ENCODE measurements at places on chromosomes 5 and 9.

DNA sequence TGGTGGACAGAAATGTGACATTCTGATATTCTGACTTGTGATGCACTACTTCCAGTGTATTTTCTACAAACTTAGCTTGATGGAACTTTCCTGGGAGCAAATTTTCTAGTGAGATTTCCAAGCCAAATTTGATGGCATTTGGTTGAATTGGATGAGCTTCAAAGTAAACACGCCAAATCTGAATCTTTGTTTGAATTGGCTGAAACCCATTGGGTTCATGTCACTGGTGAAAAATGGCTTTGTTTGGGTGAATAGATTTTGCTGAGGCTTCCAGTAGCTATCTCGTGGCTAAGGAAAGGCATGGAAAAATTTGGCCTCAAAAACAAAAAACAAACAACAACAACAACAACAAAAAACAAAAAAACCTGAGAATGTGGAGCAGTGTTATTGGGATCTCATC is 271.1 kb upstream of the RPS23 start:
- H3K36me3 ChIP-seq: no peaks in the 10 kb centered on the region
- no peak for DNase-seq
- no peaks in the 10 kb centered on the region for H3K4me1 ChIP-seq
- H3K4me3 ChIP-seq: no peak overlapping the region

DNA sequence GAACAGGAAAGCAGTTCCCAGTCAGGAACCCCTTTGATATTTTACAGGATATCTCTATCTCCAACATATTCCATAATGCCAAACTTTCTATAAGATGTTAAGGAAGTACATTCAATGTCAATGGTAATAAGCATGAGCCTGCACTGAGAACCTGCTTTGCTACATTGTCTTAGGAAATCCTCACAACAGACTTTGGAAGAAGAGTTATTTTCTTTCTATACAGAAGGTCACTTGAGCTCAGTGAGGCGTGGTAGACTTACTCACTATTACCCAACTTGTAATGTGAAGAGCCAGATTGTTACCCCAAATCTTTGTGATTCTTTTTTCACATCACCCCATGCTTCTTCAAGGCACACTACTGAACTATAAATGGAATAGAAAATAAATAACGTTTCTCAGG is 435.9 kb downstream of the DNAH5 start:
- H3K4me1 ChIP-seq: no peaks in the 10 kb centered on the region
- H3K4me3 ChIP-seq: no peak overlapping the region
- H3K27me3 ChIP-seq: no peaks in the 10 kb centered on the region

DNA sequence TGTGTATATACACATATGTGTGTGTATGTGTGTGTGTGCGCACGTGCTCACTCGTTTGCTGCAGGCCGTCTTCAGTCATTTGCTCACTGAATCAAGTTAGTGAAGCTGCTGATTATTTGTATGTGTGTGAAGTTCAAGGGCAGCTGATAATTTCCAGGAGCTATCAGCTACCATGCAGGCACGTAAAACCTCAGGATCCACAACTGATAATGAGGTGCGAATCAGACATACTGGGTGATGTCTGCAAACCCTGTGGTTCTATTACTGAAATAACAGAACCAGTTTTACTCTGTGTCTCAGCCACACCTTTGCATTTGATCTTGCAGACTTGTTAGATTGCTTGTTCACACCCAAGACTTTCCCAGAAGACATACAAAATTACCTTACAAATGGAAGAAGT is 257.6 kb downstream of the TAF11L14 start:
- H3K4me3 ChIP-seq: no peak overlapping the region
- no peak for DNase-seq
- H3K27ac ChIP-seq: no peak overlapping the region
- no peaks in the 10 kb centered on the region for H3K4me1 ChIP-seq
- no peaks in the 10 kb centered on the region for H3K27me3 ChIP-seq

DNA sequence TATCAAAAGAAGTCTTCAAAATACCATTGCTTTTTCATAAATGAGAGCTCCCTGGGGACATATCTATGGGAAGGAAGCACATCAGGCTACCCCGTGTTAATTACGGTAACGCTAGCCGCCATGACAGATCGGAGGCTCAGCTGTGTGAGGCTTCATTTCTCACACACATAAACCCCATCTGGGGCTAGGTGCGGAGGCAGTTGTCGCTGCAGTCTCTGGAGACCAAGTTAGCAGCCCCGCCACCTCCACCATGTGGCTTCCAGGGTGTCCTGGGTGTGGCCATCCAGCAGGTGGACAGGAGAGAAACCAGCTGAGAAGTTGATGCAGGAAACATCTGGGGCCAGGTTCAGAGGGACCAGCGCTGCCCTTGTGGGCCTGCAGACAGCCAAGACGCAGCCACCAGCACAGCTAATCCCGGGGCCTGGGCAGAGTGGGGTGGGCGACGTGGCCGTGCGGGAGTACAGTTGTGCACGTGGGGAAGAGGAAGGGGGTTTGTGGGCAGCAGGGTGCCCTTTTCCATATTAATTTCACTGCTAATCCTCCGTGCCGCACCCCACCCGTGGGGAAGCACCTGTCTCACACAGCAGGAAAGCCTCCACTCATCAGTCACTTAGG is 426.5 kb downstream of the IRX1 start:
- no peaks in the 10 kb centered on the region for H3K27me3 ChIP-seq
- H3K27ac ChIP-seq: no peak overlapping the region
- no peaks in the 10 kb centered on the region for H3K36me3 ChIP-seq
- DNase-seq: no peak
- peaks cover 5% of the 10 kb centered on the region for H3K4me1 ChIP-seq
- no peak overlapping the region for H3K4me3 ChIP-seq
